NCI-H345 (cell line): ENCODE measurements at places on chromosomes 4 and X.
A peak's percentile ranks its signal among the peaks of the same experiment; 100 is the strongest.

DNA sequence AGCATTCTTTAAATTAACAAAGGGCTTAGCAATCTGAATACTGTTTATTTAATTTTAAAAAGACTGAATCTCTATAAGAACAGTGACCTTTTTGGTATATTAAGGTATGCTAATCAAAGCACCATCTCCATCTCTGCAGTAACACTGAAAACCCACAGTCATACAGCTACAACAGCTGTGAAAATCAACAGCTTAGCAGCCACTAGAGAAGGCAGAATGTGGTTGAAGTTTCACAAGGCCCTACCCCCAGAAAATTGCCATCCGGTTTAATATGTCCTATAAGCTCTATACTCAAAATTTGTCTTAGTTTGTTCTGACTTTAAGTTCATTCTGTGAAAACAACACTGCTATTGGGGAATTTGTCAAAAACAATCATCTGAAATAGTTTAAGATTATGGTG, 128.7 kb downstream of the OPHN1 start:
- DNase-seq = no peak

DNA sequence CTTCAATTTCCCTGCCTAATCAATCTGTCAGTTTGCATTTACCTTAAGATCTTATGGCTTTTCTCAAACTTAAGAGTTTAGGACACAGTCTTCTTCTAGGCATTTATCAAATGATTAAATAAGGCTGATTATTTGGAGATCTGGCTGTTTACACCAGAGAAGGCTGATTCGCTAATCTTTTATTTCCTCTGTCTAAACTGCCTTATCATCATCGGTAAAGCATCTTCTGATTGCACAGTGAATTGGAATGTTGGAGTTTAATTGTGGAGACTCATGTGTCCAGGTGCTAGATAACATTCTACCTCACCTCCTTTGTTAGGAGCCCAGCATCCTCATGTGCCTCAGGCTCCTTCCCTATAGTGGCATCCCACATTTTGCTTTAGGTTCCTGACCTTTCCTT, 100.3 kb upstream of the DDIT4L start:
- no peak for DNase-seq

DNA sequence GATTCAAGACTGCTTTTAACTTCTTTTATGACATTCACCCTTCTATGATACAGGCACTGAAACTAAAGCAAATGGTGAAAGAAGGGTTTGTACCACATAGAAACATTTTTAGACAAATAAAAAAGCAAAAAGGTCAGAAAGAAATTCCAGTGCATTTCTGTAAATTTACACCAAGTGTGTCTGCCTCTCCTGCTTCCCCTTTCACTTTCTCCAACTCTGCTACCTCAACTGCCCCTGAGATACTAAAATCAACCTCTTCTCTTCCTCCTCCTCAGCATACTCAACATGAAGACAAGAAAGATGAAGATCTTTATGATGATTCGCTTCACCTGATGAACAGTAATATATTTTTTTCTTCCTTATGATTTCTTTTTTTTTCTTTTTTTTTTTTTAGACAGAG, 187.9 kb downstream of the LRBA start:
- no peak for DNase-seq

DNA sequence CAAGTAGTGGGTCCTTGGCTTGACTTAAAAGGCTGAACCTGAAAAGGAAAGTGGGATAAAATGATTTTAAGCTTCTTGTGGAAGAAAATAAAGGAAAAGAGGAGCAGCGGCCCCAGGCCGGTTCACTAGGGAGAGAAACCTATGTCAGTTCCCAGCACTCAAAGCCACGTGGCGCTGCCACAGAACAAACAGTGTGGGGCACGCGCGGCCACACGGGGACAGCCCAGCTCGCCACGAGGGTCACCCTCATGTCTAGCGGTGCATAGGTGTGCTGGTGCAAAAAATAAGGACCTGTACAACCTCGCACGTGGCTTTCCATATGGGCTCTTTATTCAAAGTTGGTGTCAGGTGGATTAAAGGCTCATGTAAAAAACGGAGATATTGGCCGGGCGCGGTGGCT, 17.1 kb downstream of the MSANTD1 start:
- DNase-seq = no peak

DNA sequence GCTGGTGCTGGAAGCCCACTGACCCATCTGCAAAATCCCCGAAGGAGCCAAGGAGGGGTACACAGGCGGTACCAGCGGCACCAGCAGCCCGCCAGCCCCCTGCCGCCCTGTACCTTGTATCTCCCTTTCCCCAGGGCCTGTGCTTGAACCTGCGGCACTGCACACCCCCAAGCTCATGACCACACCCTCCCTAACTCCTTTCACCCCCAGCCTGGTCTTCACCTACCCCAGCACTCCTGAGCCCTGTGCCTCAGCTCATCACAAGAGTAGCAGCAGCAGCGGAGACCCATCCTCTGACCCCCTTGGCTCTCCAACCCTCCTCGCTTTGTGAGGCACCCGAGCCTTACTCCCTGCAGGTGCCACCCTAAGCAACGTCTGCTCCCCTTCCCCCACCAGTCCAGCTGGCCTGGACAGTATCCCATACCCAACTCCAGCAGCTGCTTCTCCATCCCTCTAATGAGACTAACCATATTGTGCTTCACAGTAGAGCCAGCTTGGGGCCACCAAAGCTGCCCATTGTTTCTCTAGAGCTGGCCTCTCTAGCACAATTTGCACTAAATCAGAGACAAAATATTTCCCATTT, 94.9 kb downstream of the LARP1B start:
- DNase-seq = no peak

DNA sequence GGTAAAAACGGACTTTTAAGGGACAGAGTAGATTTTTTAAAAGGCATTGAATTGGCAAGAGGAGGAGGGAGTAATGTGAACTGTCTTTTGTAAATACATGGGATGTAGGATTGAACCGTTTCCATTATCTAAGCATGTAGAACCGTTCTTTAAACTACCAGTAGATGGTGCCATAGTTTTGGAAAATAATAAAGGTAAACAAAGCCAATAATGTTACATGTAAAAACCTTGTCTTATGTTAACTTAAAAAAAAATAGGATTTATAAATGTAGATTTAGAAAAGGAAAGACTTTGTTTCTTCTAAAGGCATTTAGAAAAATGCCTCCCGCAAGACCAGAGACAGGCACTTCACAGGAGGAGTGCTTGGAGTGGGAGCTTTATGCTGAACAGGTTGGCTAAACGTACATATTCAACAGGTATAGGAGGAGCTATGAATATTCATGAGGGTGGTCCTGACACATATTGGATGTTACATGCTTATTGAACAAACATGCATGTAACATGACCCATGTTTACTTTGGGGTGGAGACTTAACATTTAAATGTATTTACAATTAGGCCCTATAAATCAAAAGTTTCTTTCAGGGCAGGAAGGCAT, 45.5 kb upstream of the FAM241A start:
- peak; percentile 39 for DNase-seq

DNA sequence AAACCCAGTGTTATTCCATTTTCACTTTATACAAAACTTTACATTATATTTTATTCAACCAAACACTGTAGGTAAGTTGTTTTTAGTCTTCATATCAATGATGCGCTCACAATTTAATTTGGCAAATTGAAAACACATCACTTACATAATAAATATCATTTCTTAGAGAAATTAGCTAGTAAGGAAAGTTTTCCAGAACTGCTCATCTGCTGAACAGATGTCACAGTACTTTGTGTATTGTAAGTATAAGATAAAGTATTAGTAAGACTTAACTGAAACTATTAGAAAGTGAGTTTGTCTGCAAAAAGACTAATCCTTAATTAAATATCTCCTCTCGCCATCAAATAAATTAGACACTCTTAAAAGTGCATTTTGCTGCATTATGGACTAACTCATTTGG, 108.7 kb upstream of the PACRGL start:
- DNase-seq = no peak

GRCh38 chr4:59339631-59340030, 1860.5 kb upstream of the ADGRL3 start:
- no peak for DNase-seq

- no peak for DNase-seq
Measured at GRCh38 chrX:148612431-148612830, 112.0 kb downstream of the AFF2 start.

GRCh38 chr4:159027535-159027934, 75.3 kb upstream of the RAPGEF2 start:
- DNase-seq = no peak

- no peak for DNase-seq
Measured at GRCh38 chr4:90614371-90614770, 487.2 kb downstream of the CCSER1 start.

- DNase-seq = no peak
Measured at GRCh38 chr4:46016306-46016705, 107.5 kb downstream of the GABRG1 start.

- no peak for DNase-seq
Measured at GRCh38 chrX:39653691-39654090, 444.1 kb downstream of the BCOR start.

GRCh38 chrX:25754399-25754798, 383.7 kb upstream of the MAGEB18 start:
- DNase-seq = no peak

GRCh38 chrX:118156953-118157608, 40.5 kb upstream of the KLHL13 start:
- no peak for DNase-seq

DNA sequence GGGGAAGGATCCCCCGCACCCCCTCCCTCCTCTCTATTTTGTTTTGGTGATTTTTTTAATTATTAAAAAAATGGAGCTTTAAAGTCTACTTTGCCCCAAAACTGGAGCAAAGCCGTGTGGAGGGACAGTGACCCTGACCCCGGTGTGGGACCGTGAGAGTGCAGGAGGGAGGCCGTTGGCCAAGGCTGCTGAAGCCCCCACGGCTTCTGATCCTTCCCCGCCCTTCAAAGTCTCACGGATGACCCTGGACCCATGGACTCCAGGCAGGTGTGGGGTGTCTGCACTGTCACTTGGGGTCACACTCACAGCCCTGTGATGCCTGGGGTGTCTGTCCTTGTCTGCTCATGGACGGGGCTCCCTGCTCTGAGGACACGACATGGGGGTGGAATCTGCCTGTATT, 133.3 kb downstream of the CPZ start:
- DNase-seq = no peak

- DNase-seq = no peak
Measured at GRCh38 chr4:142383800-142384470, 462.2 kb downstream of the INPP4B start.

GRCh38 chr4:72568959-72569718, at the start of gene ADAMTS3:
TSS of gene ADAMTS3 (minus strand) at chr4:72569221. CDS start at chr4:72568762, 459 bp downstream.
- peak; percentile 47 for DNase-seq

DNA sequence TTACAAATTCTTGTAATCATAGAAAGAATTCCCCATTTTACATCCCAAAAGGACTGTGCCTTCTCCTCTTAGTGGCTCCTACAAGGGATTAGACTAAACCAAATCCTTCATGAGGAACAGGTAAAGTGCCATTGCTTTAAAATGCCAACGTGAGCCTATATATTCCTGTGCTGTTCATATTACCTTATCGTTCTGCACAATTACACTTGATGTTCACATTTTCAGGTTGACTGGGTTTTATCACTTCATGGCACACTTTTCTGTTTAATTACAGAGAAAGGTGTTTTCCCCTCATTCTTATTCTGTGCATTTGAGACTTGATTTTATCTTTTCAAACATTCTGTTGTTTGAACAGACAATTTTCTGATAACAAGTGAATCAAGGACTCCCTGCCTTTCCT, 645.6 kb upstream of the FTHL17 start:
- DNase-seq = peak; percentile 7

GRCh38 chr4:36255577-36255976, 11.3 kb upstream of the ARAP2 start:
- no peak for DNase-seq

- DNase-seq = no peak
Measured at GRCh38 chr4:124092541-124092984, 620.0 kb downstream of the ANKRD50 start.

DNA sequence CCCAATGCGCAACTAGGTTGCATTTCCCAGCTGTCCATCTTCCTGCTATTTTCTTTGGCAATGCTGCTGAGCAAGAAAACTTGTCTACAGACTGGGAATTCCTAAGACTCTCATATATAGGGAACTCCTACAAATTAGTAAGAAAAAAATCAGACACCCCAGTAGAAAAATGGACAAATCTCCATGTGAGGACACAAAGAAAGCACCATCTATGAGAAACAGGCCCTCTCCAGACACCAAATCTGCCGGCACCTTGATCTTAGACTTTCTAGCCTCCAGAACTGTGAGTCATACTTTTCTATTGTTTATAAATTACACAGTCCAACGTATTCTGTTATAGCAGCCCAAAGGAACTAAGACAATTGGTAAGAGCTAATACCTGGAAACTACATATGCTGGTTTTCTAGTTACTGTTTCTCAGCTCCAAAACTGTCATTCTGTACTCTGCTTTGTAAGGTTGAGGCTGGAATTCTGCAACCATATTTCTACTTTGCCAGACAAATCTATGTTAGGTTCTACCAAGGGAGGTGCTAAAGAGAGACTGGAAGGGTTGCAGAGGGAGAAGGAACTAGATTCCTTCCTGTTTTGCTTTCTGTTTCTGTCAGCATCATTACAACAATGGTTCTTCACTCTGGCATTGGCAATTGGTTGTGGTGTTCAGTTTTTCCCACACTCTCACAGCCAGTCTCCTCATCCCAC, 35.7 kb upstream of the FAM241A start:
- DNase-seq = no peak

DNA sequence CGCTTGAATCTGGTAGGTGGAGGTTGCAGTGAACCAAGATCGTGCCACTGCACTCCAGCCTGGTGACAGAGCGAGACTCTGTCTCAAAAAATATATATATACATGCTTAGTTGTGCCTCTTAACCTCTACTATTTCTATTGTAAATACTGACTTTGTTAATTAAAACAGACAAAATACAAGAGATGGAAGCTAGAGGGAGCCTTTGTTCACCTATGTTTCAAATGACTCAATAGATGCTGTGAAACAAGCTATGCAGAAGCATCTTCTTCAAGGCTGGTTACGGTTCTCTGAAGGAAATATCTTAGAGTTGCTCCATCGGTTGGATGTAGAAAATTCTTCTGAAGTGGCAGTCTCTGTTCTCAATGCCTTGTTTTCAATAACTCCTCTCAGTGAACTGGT, 6.2 kb downstream of the NCAPG start:
- DNase-seq = peak; percentile 5

DNA sequence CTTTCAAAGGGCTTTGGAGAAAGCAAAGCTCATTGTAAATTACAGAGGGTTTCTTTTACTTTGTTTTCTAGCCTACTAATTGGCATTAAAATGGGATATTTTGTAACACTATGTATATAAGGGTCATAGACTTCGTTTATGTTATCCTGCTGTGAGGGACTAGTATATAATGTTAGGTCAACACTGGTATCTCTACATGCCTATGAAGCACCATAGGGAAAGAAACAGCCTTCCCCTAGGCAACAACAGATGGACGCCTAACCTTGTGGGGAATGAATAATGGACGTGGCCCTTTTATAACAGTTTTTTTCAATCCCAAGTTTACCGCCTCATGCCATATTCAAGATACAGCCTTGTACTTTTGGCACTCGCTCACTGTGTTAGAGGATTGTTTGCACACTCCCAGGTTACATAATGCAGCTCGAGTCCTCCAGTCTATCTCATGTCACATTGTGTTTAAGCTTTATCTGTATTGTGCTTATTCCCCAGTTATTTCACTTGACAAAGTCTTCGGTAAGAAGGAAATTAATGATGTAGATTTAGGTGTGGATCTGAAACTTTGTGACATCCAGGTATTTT, 711.0 kb downstream of the RPA4 start:
- DNase-seq = no peak
